ENCODE measurements at places on chromosomes 13 and 19.

DNA sequence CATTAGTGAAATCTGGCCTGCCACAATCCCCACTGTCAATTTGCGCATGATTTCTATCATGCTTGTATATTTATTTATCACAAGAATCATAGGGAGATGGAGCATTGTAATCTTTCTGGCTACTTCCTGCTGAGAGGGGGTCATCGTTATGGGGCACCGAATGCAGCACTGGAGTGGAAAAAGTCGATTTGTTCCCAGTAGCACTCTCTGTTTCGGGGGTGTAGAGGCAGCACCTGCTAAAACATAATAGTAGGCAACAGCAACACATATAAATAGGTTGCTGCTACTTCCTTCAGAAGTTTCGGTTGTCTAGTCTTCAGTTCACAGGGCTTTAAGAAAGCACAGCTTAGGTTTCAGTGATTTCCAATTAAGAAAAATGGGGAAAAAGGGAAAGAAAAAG lies 23.4 kb upstream of the CEACAM21 start:
- DNase-seq = no peak

- DNase-seq = no peak
These were observed 153.2 kb upstream of the SOX1 start for GRCh38 chr13:111913761-111914140.

GRCh38 chr19:50005428-50005827 lies 19.7 kb downstream of the VRK3 start:
- DNase-seq = no peak

GRCh38 chr19:33086955-33087354 lies 6.0 kb downstream of the GPATCH1 start:
- DNase-seq = no peak

DNA sequence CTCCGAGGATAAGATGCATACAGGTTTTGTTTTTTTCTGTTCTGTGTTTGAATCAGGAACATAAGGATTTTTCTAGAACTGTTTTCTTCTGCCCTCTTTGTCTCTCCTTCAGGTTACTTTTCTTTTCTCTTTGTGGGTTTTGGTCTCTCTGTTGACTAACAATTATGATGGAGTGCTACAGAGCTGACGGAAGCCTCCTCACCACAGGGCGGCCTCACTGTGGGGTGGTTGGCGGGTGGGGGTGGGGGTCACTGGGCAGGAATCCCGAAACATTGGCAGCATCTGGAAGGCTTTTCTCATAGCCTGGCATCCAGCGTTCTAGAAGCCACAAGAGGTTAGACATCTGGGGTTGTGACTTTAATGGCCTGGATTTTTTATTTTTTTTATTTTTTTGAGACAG lies 12.0 kb upstream of the MATK start:
- DNase-seq = no peak

GRCh38 chr19:46068345-46069258 lies 27.8 kb upstream of the IGFL4 start:
- DNase-seq = no peak

GRCh38 chr13:59447031-59447430 lies 716.7 kb downstream of the DIAPH3 start:
- no peak for DNase-seq

- DNase-seq = no peak
These were observed 72.1 kb downstream of the KLF12 start for GRCh38 chr13:74061926-74062595.

GRCh38 chr19:50870417-50871089 lies 2.7 kb upstream of the KLK2 start:
- no peak for DNase-seq

GRCh38 chr13:25330541-25330940 lies 29.1 kb downstream of the NUP58 start:
- DNase-seq = no peak

DNA sequence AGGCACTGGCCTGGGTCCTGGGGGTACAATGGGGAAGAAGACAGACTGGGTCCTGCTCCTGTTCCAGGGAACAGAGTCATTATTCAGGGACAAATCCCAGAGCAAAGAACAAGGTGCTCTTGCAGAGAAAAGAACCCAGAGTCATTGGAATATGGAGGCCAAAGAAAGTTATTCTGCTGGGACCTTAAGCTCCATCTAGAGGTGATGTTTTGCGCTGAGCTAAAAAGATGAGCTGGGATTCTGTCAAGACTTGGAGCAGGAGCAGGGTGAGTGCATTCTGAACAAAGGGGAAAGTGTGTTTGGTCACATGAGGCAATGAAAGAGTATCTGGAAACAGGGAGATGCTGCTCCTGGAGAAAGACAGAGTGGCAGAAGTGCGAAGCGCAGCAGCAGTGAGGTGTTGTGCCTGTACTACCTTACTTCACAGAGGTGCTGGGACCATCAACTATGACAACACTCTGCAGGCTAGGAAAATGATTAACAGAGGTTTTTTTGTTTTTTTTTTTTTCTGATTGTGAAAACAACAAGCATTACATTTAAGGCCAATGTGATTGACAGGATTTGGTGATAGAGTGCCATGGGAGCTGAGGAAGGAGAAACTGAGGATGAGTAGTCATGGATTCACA lies 95.3 kb upstream of the TNFSF11 start:
- DNase-seq = no peak

- DNase-seq = no peak
These were observed 587 bp downstream of the B9D2 start for GRCh38 chr19:41363371-41363752.

DNA sequence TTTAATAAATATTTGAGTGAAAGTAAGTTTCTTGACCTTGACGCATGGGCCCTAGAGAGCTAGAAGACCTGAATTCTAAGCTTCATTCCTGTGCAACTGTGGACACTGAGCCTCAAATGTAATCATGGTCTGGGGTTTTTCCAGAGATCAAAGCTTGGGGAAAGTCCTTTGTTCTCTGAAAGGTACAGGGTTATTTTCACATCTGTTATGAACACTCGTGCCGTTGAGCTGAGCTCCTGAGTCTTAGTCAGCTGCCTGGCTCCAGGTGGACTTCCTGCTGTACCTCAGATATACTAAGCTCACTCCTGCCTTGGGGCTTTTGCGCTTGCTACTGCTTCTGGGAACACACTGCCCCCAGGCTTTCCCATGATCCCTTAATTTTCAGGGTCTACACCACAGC lies 7.5 kb upstream of the ZBTB32 start:
- no peak for DNase-seq

DNA sequence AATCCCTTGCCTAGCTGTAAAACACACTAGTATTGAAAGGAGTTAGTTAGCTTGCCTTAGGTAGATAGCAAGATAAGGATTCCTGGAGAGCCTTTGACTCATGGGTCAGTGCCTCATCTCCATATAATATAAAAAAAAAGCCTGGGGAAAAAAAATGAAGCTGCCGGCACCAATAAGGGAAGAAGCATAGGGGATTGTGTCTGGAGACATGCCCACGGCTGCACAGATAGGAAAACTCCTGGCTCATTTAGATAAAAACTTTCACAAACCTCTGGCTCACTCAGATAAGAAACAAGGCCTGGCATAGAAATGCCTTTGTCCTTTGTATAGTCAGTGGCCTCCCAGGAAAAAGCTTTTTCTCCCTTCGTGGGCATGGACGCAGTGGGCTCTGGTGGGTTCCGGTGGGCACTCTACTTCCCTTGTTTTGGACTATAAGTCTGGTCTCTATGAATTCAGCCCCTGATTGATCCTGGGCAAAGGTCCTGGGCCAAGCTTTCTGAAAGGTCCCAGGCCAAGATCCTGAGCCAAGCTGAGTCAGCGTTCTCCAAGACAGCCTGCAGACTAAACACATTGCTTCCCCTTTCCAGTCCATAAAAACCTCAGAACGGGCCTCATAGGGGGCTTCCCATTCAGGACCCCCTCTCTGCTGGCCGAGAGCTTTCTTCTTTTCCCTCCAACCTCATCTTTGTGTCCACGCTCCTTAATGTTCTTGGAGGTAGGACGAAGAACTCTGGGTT lies 4.9 kb upstream of the OR7A17 start:
- no peak for DNase-seq

GRCh38 chr13:95503662-95504061 lies 48.9 kb upstream of the CLDN10 start:
- DNase-seq = no peak

DNA sequence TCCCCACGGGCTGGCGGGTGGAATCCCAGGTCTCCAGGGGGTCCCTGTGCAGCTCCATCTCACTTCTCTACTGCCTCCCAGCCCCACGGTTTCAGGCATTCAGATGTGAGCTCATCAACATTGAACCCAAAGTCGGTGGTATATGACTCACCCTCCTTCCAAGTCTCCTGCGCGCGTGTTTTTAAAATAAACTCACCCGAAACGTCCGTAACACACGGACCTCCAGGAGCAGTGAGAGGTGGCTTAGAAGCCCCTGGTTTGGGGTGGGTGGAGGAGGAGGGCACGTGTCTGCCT lies 14.0 kb upstream of the CRTC1 start:
- no peak for DNase-seq

DNA sequence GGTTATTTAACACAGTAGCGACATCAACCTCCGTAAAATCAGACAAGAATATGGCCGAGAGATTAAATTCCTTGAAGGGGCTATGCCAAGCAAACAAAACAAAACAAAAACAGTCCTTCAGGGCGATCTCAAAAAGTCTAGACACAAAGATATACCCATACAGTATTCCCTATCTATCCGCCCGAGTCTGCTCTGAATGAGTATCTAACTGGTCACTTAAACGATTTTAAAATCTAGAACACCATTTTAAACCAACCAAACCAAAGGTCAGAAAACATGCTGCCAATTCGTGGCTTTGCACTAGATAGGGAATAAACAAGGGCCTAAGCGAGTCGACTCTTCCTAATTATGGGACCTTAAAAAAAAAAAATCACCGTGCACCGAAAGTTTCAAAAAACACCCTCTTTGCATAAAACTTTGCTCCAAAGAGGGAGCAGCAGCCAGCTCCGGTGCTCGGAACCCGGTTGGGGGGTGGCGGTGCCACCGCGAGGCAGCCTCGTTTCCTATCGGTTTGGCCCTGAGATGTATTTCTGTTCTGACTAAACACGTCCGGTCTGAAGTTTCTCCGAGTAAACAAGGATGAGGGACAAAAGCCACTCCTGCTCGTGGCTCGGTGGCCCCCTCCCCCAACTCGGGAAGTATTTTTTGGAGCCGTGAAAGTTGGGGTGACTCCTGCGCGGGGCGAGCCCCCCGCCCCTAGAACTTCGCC lies 1.8 kb downstream of the HMGB1 start:
- peak; percentile 69 for DNase-seq

GRCh38 chr13:68030152-68030809 lies 800.1 kb upstream of the PCDH9 start:
- no peak for DNase-seq

- no peak for DNase-seq
These were observed 9.1 kb downstream of the AP3D1 start for GRCh38 chr19:2142173-2142829.

- DNase-seq = no peak
These were observed 6.8 kb downstream of the ZC3H4 start for GRCh38 chr19:47106821-47107201.

DNA sequence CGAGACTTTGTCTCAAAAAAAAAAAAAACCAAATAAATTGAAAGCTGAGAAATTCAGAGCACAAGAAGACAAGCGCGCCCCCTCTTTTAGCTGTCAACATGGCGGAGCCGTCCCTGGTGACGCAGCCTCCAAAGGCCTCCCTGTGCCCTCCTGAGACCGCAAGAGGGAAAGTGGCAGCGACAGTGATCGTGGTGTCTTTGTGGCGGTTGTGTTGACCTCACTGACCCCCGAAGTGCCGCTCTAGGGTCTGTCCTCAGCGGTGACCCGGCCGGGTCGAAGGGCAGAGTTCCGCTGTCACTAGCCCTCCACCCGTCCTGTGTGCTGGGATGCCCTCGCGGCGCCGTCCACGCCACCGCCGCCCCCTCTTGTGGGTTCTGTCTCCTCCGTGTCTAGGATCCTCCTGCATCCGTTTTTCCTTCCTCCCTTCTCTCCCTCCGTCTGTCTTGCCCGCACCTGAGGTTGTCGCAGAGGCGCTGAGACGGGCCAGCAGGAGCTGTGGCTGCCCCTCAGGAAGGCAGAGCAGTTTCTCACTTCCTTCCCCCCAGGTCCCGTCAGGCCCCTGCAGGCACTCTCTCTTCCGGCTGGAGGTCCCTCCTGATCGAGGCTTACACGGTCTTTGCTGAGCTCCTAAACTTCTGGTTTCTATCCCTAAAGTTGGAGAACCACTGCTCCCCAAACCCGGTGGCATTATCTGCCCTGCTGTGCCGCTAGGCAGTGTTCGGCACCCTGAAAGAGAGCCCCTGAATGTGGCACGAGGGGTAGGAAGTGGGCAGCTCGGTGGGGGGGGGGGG lies 7.2 kb downstream of the UHRF1 start:
- no peak for DNase-seq

- DNase-seq = no peak
These were observed 64.9 kb downstream of the TNFSF11 start for GRCh38 chr13:42638886-42639285.
